Forelimb muscle (tissue), 1 donor: ENCODE measurements at places on chromosomes 1 and 21. TPM values are rescaled to one million over a fixed set of nuclear protein-coding genes. Genes with fewer than 3 reads are reported as not detected.

DNA sequence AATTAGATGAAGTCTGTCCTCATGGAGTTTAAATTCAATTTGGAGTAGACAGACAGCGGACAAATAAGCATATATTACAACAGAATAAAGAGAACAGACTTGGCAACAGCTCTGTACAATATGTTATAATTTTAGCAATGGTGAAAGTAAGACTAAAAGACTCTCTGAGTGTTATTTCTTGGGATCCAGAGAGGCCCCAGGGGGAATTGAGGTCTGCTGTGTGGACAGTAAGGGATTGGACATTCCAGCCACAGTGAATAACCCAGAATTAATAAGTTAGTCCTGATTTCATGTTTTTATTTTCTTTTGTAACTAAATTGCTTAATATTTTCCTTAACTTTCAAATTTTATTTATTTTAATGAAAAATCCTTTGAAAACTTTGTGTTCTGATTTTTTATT, 101.7 kb downstream of the PATJ start:
- no peak for DNase-seq

- no peak for DNase-seq
Observed at GRCh38 chr1:117674521-117675400, 68.9 kb downstream of the TENT5C start.

DNA sequence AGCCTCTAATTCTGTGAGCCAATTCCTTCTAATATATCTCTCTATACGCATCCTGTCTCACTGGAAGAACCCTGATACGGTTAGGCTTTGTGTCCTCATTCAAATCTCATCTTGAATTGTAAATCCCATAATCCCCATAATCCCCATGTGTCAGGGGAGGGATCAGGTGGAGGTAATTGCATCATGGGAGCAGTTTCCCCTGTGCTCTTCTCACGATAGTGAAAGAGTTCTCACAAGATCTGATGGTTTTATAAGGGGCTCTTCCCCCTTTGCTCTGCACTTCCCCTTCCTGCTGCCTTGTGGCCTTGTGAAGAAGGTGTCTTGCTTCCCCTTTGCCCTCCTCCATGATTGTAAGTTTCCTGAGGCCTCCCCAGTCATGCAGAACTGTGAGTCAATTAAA, 116.1 kb downstream of the MRPS6 start:
- no peak for DNase-seq

DNA sequence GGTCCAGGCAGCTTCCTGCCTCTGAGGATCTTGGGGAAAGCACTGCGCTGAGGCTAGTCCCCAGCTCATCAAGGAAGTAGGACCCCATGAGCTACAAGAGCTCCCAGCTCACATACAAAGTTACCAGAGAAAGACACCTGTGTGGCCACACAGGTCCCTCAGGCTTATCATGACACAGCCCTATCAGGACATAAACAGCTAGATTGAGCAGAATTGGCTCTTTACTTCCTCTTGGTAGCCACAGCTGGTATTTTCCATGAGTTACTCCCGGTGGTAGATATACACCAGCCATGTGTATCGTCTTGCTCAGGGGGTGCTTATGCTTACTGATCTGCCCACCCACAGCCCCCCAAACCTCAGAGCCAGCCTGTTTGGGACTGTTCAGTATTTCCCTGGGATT, 1.2 kb downstream of the LENEP start:
- DNase-seq, result no peak

GRCh38 chr1:10604966-10605365, 130.2 kb downstream of the PEX14 start:
- DNase-seq, result no peak

- no peak for DNase-seq
Observed at GRCh38 chr1:183841550-183841949, 36.6 kb downstream of the RGL1 start.

DNA sequence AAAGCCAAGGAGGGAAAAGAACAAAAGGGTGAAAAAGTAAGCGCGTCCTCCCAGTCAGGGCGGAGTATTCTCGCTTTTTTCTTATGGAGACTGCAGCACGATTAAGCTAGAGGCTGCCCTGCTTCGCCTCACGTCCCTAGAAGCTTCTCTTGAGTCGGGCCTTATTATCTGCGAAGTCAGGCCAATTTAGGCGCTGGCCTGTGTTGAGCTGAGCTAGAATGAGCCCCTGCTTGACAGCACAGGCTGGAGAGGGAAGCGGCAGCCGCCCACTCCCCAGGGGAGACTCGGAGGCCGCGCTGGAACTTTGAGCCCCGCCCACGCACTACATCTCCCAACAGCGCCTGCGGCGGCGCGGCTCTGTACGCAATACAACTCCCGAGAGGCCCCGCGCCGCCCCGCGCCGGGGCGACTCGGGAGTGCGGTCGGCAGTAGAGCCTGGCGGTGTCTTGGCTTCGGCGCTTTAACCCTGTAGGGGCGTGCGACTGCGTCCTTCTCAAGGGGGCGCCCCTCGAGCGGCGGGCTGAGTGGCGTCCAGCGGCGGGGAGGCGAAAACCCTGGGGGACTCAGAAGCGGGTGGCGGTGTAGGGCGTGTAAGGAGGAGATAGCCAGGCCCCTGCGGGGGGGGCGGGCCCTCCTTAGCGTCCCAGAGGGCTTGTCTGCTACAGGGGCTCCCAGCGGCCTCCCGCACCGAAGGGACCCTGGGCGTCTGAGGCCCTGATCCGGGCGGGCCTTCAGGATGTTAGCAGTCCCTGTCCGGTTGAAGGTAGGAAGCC, 888 bp downstream of the ZNF436 start:
- no peak for DNase-seq

- no peak for DNase-seq
Observed at GRCh38 chr1:22388671-22389450, 62.8 kb upstream of the ZBTB40 start.

DNA sequence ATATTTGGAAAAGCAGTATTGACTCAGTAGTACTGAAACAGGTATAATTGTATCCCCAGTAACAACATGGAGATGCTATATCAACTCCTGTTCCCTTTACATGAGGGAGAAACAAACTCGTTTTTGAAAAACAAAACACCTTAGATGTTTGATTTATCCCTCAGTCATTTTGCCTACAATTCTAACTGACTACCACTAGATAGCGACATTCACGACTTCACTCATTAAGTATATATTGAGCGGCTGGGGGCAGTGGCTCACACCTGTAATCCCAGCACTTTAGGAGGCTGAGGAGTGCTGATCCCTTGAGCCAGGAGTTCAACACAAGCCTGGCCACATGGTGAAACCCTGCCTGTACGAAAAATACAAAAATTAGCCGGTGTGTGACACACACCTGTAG, 83.3 kb downstream of the CYYR1 start:
- DNase-seq, result no peak

The F5 gene
- polyA plus RNA-seq, result 0.11 TPM

The ITLN2 gene
- not detected for polyA plus RNA-seq

The KISS1 gene
- polyA plus RNA-seq, result 0.39 TPM

The UBL4B gene
- not detected for polyA plus RNA-seq

The TRAPPC3 gene
- polyA plus RNA-seq, result 31.9 TPM
